ENCODE measurements at places on chromosomes 4 and X.
A peak's percentile ranks its signal among the peaks of the same experiment; 100 is the strongest.

GRCh38 chr4:65019775-65020174 lies 610.5 kb upstream of the TECRL start:
- ATAC-seq, result no peak

- ATAC-seq, result no peak
These were observed 171.7 kb downstream of the PAPSS1 start for GRCh38 chr4:107548211-107548905.

DNA sequence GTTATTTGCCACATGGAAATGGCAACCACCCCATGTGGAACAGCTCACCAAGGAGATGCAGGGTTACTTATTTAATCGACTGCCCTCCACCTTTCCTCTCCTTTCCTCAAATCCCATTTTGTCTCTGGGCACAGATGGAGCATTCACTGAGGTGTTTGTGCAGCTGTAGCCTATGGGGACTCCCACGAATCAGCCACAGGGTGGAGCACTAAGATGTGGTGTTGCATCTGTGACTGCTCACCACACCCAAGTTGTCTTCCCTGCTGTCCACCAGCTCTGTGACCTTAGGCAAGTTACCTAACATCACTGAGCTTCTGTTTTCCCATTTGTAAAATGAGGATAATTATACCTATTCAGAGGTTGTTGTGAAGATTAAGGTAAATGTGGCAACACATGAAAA lies 252.4 kb upstream of the CPEB2 start:
- ATAC-seq, result peak; percentile 59

GRCh38 chr4:101157415-101158133 lies 189.8 kb downstream of the PPP3CA start:
- no peak for ATAC-seq

DNA sequence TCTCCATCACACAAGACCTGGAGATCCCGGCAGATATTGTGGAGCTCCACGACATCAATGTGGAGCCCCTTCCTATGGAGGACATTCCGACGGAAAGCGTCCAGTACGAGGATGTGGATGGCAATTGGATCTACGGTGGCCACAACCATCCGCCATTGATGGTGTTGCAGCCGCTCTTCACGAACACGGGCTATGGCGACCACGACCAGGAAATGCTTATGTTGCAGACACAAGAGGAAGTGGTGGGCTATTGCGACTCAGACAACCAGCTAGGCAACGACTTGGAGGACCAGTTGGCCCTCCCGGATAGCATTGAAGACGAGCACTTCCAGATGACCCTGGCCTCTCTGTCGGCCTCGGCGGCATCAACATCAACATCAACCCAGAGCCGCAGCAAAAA lies 717 bp downstream of the YY2 start:
- ATAC-seq, result no peak

- ATAC-seq, result peak; percentile 42
These were observed 12.1 kb downstream of the NIPAL1 start for GRCh38 chr4:48028696-48029095.

- ATAC-seq, result no peak
These were observed 22.6 kb downstream of the CCNQ start for GRCh38 chrX:153576239-153576870.

DNA sequence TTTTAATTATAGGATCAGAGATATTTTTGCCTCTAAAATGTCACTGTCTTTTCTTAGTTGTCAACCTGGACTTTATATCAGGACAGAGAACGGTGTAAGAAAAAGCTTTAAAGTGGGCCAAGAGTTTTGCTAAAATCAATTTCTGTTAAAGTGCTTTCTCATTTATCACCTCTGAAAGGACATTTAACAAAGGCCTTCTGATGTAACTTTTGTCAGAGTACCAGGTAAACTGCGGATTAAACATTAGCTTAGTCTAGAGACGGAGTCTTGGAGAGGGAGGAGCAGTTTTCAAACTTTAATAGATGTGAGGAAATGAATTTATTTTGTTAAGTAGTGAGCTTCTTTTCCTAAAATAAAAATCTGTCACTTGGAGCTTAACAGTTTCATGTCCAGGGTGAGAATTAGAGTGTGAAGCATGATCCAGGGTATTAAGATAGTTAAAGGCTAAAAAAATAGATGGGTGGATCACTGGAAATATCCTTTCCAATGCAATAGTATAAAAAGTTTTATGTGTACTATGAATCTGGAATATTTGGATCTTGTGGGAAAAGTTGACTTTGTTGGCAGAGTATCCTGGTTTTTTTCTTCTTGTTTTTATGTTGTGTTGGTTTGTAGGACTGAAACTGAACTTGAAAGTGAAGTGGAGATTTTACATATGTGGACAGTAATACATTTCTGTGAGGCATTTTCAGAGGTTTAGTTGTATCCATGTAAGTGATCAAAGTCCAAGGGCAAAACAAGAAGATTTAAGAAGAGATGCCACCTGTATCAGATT lies 33.6 kb upstream of the BMPR1B start:
- ATAC-seq, result no peak

GRCh38 chrX:46627711-46628419 lies 54.3 kb downstream of the CHST7 start:
- ATAC-seq, result no peak

GRCh38 chrX:44267116-44267515 lies 76.4 kb downstream of the EFHC2 start:
- ATAC-seq, result no peak

GRCh38 chrX:13888284-13888683 lies 71.4 kb upstream of the GPM6B start:
- no peak for ATAC-seq

DNA sequence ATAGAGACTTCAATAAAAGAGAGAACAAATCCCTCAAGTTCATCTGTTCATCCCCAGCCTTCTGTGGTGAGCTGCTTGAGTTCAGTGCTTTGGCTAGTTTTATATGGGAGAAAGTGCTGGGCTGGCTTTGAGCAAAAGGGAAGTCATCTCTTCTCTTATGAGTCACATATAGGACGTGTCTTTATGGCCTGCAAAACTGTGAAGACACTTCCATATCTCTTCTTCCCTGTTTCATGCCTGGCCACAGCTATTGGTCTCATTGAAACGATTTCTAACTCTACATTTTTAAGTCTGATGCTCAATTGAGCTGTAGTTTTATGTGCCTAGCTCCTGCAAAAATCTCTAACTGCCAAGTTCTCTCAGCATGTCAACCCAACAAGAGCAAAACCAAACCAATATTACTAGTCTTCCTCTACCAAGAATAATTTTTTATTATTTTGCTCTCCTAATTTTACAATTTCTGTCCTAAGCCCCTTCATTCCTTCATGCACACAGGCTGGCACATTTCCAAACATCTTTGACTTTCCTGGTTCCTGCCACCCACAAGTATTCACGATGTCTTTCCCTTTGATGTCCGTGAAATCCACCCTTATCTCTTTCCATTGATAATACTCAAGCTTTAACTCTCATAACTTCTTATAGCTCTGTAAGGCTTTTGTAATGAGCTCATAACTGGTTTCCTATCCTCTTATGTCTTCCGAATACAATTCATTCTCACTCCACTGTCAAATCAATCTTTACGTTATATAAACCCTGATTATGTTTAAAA lies 165.3 kb downstream of the BTC start:
- ATAC-seq, result peak; percentile 33

Measured in activated T-helper 17 cell treated with anti-CD3 and anti-CD28 coated beads, Interleukin-2, amount 50 U/mL, for 72 hours (primary cell).